ENCODE measurements at places on chromosomes 6 and 20.

- DNase-seq, result no peak
These were observed 248.0 kb downstream of the CDH26 start for GRCh38 chr20:60206259-60206658.

DNA sequence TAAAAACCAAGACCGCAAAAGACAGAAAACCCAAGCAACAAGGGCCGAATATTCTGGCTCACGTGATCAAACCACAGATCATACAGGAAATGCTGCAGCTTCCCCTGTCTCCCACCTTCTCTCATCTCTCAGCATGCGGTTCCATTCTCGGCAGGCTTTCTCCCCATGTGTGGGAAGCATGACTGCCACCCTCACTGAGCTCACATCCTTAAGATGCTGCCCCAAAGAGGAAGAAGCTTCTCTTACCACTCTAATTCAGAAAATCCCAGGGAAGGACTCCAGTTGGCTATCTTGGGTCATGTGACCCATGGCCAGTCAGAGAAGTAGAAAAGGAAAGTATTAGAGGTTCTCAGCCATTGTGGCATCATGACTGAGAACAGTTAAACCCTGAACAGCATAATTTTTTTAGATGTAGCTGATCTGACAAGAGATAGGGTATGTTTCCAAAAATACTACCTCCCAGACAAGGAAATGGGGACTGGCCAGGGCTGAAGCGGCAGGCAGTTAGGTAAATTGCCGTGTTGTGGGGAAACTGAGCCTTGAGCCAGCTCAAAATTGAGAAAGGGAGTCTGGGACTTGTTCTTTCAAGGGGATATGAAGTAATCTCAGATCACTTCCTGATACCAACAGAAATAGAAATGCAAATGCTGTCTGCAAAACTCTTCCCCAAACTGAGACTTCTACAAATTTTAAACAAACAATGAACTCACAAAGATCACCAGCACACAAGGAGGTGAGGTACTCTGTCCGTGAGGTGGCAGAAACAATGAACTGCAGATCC lies 37.1 kb upstream of the GRM4 start:
- no peak for DNase-seq

- no peak for DNase-seq
These were observed 262.8 kb downstream of the FARS2 start for GRCh38 chr6:5524110-5524509.

- DNase-seq, result no peak
These were observed 13.9 kb downstream of the PI16 start for GRCh38 chr6:36968266-36968977.

DNA sequence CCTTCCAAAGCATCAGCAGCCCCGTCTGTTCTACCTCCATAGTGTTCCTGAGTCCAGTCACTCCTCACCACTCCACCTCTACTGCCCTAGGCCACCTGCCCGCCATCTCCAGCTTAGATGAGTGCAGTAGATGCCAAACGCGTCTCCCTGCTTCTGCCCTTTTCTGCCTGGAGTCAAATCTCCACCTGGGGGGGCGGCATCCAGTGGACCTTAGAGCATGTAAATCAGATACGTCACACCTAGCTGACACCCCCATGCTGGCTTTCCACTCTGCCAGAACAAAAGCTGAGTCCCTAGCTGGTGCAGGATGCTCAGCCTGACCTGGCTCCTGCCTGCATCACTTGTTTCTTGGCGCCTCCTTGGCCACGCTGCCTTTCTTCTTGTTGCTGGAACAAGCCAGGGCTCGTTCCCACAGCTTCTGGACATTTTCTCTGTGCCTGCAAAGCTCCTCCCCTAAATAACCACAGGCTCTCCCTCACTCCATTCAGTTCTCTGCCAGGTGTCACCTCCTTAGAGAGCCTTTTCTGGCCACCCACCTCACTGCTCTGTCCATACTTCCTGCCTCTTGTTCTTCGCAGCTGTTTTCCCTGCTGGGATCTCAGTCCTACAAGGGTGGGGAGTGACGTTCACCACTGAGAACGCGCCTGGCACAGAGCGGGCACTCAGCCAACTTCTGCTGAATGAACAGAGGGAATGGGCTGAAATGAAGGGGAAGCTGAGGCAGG lies 5.8 kb downstream of the DDR1 start:
- no peak for DNase-seq

- DNase-seq, result no peak
These were observed 46.0 kb downstream of the DLL1 start for GRCh38 chr6:170244721-170245474.

Data from right kidney (tissue), 9 donors.